HT1080 (cell line): ENCODE measurements at places on chromosomes 5 and 9.

- no peak for DNase-seq
Measured at GRCh38 chr9:134748591-134748990, 107.0 kb downstream of the COL5A1 start.

- DNase-seq: no peak
Measured at GRCh38 chr9:116928289-116928688, 241.2 kb downstream of the TRIM32 start.

DNA sequence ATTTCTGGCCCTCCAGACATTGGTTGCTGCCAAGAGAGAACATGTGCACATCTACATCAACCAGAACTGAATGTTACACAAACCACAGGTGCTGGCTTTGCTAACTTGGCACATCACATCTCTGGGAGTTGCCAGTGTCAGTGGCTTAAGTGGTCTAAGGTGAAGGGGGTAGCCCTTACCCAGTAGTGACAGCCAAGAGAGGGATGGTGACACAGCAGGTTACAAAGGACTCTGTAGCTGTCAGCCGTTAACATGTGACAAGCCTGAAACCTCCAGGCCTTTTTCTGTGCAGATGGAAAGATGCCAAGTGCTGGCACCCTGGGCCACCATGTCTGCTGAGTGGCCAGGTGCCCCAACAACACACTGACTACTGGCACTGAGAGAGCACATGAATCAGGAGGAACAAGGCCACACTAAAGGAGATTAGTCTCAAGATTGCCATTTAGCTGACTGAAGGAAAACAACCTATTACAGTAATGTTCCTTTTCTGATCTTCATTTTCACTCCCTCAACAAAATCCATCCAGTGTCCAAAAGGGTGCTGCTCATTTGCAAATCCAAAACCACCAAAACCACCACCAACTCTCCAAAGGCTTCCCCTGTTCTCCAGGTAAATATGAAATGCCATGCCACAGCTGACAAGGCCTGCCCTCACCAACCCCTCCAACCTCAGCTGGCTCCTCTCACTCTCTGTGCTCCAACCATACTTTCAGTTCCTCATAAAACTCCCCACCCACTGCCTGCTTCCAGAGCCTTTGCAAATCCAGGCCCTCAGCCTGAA, 20.2 kb downstream of the SIL1 start:
- no peak for DNase-seq

GRCh38 chr9:125461636-125462190, 200.1 kb downstream of the GAPVD1 start:
- no peak for DNase-seq

DNA sequence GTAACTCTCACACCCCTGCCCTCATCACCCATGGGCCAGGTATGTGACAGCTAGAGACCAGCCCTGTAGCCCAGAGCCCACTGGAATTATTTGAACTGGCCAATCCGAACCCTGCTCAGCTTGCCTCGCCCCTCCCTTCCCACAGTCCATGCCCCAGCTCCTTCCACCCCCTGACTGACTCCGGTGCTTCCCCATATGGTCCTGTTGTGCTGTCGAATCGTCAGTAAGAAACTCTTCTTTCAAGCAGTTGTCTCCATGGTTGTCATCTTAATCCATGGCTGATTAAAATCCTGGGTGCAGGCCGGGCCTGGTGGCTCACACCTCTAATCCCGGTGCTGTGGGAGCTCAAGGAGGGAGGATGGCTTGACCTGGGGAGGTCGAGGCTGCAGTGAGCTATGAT, 118.5 kb downstream of the COL23A1 start:
- DNase-seq: no peak

DNA sequence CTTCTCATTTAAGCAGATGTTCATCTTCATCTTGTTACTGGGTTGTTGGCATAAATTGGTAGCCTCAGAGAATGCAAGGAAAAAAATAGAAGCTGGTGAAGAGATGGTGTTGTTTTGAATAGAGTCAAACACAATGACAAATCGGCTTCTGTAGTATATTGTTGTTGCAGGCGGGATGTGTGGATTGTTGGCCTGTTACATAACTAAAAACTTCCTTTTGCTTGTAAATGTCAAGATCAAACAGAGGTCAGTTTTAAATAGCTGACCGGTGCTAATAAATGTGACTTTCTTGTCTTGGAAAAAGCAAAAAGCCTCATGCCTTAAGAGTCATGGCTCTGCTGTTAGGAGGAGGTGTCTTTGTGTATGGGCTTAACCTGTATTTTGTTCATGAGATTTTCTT, 59.2 kb downstream of the CCDC192 start:
- DNase-seq: no peak

GRCh38 chr5:180400416-180400815, 47.3 kb upstream of the GFPT2 start:
- no peak for DNase-seq

DNA sequence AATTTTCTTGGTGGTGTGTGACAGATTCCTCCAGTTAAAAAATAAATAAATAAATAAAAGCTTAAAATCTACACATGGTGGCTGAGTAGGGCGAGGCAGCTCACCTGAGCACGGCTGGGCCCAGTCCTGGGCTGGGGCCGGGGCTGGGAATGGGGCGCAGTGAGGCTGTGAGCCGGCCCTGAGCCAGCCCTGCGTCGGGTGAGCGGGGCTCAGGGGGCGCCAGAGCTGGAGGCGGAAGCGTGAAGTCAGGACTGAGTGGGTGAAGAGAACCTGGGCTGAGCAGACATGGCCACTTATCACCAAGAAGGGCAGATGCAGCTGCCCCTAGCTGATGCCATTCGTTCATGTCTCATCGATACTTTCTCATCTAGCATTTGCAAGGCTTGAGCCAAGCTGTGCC, 22.8 kb upstream of the DTWD2 start:
- DNase-seq: no peak

DNA sequence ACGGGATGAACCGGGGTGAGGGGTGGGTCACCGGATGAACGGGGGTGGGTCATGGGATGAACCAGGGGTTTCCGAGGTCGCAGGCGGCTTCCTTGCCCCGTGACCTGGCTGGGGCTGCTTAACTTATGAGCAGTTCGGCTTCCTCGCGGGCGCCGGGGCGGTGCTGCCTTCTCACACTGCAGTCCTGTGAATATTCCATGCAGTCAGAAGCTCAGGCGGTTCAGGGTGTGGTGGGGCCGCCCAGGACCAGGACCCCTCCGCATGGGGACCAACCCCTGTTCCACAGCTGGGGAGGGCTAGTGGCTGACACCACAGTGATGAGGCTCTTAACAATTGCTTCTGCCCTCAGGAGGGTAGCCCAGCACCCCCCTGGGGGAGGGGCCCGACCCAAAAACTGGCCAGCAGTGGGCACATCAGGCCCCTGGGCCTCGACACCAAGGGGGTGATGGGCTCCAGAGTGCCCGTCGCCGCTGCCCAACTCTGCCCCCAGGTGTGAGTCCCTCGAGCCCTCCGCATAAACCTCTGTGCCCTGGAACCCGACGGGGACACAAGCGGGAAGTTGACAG, 30.9 kb upstream of the SLC9A3 start:
- DNase-seq: no peak

- DNase-seq: no peak
Measured at GRCh38 chr9:123784518-123784917, 145.4 kb downstream of the DENND1A start.

DNA sequence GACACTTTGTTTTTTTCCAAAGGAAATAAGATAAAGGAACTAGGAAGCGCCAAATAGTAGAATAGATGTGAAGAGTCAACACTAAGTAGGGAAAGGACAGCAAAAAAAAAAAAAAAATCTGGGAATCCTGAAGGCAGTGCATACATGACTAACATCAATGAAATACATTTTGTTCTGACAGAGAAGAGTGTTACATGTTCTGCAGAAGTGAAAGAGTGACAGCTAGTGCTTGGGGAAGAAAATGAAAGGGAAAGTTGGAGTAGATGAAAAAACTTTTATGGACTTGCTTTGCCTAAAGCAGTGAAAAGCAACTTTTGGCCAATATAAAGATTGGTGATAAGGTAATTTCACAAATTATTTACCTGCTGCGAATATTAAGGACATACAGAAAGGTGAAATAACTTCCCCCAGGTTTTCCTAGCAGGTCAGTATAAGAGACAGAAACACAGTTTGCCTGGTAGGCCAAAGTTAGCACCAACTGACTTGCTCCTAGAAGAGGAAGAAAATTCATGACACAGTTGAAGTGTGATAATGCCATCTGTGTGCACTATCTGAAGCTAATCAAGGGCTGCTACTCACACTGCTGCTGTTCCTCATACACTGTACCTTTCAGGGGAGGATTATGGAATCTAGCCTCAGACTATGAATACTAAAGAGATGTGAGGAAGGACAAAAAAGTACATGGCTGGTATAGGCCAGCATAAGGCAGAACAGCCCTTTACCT, 38.6 kb downstream of the RANBP6 start:
- no peak for DNase-seq

- no peak for DNase-seq
Measured at GRCh38 chr9:14231196-14231990, 82.5 kb downstream of the NFIB start.

- DNase-seq: no peak
Measured at GRCh38 chr9:120389867-120390266, 190.1 kb downstream of the CDK5RAP2 start.

GRCh38 chr5:105163547-105163946, 1601.0 kb upstream of the NUDT12 start:
- no peak for DNase-seq
